ENCODE measurements at places on chromosomes 5 and 9.

DNA sequence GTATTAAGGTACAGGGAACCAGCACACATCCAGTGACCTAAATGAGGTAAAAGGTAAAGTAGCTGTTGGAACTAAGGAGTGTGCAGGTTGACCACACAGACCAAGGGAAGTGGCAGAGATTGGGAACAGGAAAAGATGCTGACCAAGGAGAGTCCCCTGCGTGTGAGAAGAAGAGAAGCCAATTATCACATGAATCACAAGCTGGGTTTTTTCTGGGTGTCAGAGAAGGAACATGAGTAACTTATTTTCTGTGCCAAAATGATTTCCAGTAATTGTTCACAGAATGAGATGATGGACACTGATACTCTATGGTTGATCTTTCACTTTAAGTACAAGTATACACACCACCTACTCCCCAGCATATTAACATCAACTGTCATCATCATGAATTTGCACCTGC lies 130.7 kb upstream of the ACO1 start:
- no peak for DNase-seq

DNA sequence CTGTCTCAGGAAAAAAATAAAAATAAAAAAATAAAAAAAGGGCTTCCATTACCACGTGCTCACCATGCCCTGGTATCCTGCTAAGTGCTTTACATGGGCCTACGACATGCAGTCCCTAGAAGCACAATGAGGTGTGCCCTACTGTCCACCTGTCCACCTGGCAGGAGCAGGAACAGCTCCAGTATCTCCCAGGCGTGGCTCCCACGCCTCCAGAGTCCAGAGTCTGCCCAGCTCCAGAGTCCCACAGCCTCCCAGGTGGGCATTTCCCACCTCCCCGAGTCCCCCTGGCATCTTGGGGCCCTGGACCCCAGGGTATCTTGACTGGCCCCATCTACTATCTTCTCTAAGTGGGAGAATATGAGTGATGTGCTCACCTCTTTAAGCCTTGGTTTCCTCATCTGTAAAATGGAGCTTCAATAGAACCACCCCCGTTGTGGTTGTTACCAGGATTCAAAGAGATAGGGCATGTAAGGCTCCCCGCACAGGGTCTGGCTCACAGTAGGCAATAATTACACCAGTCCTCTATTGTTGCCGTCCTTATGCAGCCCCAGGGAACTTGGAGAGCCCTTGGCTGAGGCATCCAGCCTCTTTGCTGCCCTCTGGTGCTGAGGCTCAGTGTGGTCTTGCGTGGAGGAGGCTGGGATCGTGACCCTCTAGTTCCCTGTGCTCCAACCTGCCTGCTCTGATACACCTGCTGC lies 8.9 kb downstream of the CXCL14 start:
- no peak for DNase-seq

- no peak for DNase-seq
Observed at GRCh38 chr9:120713257-120714087, 798 bp downstream of the MEGF9 start.

GRCh38 chr5:52328220-52328806 lies 459.4 kb upstream of the ITGA1 start:
- no peak for DNase-seq

DNA sequence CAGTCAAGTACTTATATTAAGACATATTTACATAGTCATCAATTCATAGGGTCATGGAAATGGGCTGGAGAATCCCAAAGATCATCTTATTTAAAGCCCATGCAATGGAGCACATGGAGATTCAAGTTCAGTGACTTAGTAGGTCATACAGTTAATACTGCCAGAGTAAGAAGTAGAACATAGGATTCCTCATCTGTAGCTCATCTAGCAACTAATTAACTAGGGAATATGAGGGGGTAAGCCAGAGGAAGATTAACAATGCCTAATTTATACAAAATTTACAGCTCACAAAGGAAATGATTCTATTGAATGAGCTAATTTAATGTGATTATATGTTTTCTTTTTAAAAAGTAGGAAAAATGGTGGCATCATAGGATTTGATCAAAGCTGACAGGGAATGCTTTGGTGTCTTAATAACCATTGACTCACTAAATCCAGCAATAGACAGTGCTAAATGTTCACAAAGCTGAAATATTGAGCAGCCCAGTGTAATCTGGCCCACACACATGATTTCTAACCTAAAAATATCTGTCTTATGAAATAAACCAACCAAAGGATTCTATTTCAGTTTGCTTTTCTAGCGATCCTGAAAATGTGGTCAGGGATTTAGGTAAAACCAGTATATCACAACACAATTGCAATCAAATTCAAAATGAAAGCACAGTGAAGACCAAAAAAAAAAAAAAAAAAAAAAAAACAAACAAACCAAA lies 53.3 kb downstream of the PRDM6 start:
- DNase-seq = no peak

GRCh38 chr5:42495914-42496313 lies 72.7 kb downstream of the GHR start:
- DNase-seq = no peak

- DNase-seq = peak; percentile 83
Observed at GRCh38 chr9:15735083-15735857, 182.4 kb downstream of the CCDC171 start.

- peak; percentile 80 for DNase-seq
Observed at GRCh38 chr9:79221084-79221483, 350.7 kb upstream of the TLE4 start.

DNA sequence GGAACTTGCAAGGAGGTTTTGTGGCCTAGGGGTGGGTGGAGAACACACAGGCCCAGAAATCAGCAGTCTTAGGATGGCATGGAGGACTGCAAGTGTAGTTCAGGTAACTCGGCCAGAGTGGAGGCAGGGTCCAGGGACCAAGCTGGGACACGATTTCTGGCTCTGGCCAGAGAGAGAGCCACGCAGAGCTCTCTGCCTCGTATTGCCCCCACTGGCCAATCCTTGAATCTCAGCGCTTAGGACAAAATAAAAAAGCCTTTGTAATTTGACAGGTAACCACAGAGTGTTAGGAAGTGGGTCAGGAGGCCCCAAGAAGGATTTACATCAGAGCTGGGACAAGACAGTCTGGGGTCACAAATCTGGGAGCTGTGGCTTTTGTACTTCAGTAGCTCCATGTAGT lies 11.7 kb downstream of the MAP3K1 start:
- DNase-seq = no peak

DNA sequence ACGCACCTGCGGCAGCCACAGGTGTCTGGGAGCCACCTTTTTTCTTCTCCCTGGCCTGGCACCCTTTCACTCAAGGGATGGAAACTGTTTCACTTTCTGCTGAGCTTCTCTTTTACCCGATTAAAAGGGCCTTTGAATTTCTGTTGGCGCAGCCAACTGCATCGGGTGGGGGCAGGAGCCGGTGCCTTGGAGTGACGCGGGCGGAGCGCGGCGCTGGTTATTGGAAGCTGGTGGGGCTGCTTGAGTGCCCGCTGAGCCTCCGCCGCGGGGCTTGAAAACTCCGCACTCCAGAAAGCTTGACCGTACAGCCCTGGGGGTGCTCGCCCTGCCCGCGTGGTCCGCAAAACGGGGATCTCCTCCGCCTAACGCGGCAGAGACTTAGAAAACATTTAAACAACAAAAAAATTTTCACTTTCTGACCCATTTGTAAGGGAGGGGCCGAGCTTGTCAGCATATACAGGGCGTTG lies 52.0 kb upstream of the TJP2 start:
- no peak for DNase-seq

DNA sequence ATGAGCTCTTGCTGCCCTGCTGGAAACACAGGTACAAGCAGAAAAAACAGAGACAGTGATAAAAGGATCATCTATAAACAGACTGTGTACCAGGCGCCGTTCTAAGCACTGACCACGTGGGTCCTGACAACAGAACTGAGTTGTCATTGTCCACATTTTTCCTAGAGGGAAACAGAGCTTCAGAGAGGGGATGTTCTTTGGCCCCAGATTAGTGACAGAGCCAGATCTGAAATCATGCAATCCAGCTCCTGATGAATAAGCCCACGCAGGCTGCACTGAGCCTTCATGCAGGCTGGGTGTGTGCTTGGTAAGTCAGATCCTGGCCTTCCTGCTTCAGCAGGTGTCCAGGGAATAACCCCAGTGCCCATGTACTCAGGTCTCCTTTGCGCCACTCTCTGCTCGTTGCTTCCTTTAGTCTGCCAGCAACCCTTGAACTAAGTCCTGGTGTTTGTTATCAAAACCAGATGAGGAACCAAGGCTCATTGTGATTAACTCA lies 22.8 kb upstream of the TCF7 start:
- no peak for DNase-seq

GRCh38 chr9:26324786-26325443 lies 567.7 kb downstream of the CAAP1 start:
- no peak for DNase-seq

DNA sequence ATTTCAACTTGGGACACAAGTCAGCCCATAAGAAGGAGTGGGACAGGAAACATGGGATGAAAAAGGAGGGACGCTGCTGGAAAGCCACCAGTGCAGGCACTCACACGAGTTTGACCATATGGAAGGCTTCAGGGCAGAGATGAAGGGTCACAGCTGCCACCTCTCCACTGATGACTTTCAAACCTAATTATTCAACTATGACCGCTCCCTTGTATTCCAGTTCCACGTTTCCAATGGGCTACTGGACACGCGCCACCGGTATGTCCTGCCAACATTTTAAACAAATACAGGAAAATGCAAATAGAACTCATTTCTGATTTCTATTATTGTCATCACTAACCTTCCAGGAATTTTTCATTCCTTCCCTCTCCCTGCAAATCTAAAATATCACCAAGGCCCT lies 134.7 kb downstream of the SLC1A3 start:
- no peak for DNase-seq

- DNase-seq = no peak
Observed at GRCh38 chr9:23771746-23772384, 54.2 kb downstream of the ELAVL2 start.

DNA sequence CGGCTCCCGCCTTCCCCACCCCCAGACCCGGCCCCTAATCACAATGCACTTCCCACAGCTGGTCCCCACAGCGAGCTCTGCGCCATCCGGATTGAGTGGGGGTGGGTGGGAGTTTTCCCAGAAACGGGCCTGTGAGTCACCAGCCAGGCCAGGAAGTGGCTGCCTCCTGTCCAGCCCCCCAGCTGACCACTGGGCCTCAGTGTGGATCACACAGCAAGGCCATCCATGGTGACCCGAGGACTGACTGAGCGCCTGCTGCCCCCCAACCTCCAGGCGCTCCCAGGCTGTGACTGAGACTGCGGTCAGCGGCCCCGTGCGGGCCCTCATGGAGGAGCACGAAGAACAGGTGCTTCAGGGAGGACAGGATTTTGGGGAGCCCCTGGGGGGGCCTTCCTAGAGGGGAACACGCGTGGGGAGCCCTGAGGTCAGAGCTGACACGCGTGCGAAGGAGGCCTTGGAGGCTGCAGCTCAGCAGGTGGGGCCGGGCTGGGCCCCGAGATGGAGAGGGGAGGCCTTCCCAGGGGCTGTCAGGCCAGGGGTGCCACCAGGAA lies 48.3 kb upstream of the EGFL7 start:
- no peak for DNase-seq

- peak; percentile 75 for DNase-seq
Observed at GRCh38 chr5:14171046-14171445, 27.9 kb downstream of the TRIO start.

- DNase-seq = no peak
Observed at GRCh38 chr5:90871391-90871991, 312.9 kb downstream of the ADGRV1 start.

GRCh38 chr5:86977808-86978207 lies 289.9 kb upstream of the RASA1 start:
- no peak for DNase-seq

DNA sequence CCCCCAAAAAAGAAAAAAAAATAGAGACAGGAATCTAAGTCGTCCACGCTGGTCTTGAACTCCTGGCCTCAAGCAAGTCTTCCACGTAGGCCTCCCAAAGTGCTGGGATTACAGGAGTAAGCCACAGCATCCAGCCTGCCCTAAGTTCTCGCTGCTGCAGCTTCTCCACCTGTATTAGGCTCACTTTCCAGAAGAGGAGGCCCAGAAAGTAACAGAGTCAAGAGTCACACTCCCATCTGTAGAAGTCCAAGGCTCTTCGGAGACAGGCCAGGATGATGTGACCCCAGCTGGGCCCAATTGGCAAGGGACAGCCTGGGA lies 1.8 kb downstream of the EEIG1 start:
- DNase-seq = no peak

GRCh38 chr5:14930486-14930885 lies 58.9 kb upstream of the ANKH start:
- no peak for DNase-seq

DNA sequence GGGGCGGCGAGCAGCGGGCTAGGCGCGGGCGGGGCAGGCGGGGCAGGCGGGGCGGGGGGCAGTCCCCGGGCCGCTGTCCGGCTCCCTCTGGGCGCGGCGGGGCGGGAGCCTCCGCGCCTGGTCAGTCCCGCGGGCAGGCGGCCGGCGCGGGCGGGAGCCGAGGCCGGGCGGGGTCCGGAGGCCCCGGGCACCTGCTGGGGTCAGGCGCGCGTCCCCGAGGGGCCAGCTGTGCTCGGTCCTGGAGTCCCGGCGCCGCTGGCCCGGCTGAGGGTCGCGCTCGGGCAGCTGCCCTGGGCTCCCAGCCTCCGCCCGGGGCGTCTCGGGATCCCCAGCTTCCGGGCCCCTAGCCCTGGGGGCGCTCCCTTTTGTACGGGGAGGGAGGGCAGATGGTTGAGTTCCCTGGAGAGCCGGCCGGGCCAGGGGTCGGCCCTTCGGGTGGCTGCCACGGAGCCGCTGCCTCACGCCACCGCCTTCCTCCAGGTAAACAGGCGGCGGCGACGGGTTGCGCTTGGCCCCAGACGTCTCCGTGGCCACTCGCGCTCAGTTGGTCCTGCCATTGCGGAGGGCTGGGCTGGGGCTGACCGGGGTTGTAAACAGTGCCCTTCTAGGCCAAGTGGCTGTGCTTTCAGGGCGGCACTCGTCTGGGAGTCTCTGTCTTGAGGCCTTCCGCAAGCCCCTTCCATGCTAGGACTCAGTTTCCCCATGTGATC lies 473 bp downstream of the ZBTB34 start:
- DNase-seq = no peak

GRCh38 chr9:104885818-104886709 lies 41.9 kb downstream of the ABCA1 start:
- no peak for DNase-seq

- DNase-seq = no peak
Observed at GRCh38 chr9:88942411-88942810, 48.9 kb upstream of the S1PR3 start.

GRCh38 chr5:52738095-52738506 lies 49.6 kb upstream of the ITGA1 start:
- no peak for DNase-seq

DNA sequence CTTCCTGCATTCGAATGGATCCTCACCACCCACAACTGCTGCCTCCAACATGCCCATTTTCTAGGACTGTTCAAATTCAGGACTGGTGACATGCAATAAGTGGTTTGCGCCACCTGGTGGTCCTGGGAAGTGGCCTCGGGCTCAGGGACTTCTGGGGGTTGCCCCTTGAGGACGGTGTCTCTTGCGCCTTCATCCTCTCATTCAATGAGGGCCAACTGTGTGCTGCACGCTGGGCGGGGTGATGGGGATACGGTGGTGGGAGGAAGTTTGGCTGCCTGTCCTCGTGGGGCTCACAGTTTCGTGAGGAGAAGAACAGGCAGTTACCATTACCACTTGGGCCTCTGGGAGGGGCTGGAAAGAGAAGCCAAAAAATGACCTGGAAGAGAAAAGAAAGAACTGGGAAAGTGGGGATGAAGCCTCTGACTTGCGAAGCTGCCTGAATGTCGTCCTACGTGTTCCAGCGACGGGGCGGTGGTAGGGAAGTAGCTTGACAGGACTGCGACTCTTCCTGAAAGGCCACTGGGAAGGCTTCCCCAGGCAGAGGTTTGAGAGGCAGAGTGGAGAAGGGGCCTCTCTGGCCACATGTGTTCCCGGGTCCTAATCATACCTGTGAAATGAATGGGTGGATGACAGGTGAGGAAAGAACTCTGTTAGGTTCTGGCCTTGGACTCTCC lies 49.0 kb downstream of the PSD2 start:
- DNase-seq = no peak

Measured in GM04503 (cell line).